ENCODE measurements at places on chromosomes 13 and 19.

GRCh38 chr13:108734676-108735075 lies 105.3 kb downstream of the MYO16 start:
- DNase-seq: no peak

- no peak for DNase-seq
These were observed 50.9 kb downstream of the AKAP11 start for GRCh38 chr13:42322806-42323205.

GRCh38 chr13:112712451-112713207 lies 22.8 kb downstream of the ATP11A start:
- no peak for DNase-seq

DNA sequence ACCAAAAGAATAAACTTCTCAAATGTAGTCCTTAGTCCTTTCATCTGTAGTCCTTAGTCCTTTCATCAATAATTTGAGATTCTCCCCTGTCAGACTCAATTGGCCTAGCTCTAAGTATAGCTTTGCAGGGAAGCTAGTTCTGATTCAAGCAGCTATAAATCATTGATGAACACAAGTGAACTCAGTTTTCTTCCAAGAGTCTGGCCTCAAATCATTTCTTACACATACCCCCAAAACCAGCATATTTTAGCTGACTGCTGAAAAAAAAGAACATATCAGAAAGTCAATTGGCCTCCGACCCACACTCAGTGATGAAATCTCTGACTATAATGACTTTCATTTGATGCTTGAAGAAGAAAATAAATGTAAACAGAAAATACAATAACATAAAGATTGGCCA lies 64.9 kb downstream of the TNFSF11 start:
- no peak for DNase-seq

DNA sequence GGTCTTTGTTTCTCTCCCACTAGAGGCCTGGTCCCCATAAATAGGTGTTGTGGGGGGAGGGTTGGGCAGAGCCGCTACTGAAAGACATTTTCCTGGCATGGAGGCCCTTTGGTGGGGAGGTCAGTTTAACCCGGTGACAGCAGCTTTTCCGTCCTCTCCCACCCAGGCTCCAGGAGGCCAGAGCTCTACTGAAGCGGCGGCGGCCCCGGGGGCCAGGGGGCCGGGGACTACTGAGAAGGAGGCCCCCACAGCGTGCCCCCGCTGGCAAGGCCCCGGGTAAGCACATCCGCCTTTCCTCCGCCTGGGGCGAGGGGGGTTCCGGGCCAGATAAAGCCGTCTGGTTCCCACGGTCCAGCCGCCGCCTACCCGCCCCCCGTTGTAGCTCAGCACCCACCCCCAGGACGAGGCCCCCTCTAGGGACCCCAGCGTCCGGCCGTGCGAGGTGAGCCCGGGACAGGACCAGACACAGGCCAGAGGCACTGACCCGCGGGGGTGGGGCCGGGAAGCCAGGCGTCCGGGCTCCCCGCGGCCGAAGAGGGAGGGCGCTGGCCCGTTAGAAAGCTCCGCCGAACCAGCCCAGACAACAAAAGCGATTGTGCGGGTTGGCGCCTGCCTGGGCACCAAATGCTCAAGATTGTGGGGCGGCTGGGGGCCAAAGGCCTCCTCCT lies 1.1 kb upstream of the LTBP4 start:
- DNase-seq: no peak

Data from CD4-positive, alpha-beta T cell treated with Interleukin-2 at 100 ng/mL for 4 hours (primary cell).